ENCODE measurements at places on chromosomes 4 and X. TPM values are rescaled to one million over a fixed set of nuclear protein-coding genes. Genes with fewer than 3 reads are reported as not detected.

GPR50 gene
- not detected for total RNA-seq

HDAC8 gene
- 23.3 TPM for total RNA-seq

AKAP17A gene
- 30.5 TPM for total RNA-seq

RCHY1 gene
- 19.1 TPM for total RNA-seq

ZFP42 gene
- not detected for total RNA-seq

NAA15 gene
- 23.7 TPM for total RNA-seq

GRCh38 chr4:24328310-24328709, 256.0 kb downstream of the DHX15 start:
- DNase-seq, result no peak

GRCh38 chrX:106170318-106170717, 2.2 kb downstream of the PWWP3B start:
- no peak for DNase-seq

- DNase-seq, result no peak
These were observed 23.0 kb upstream of the LIMCH1 start for GRCh38 chr4:41514766-41515481.

DNA sequence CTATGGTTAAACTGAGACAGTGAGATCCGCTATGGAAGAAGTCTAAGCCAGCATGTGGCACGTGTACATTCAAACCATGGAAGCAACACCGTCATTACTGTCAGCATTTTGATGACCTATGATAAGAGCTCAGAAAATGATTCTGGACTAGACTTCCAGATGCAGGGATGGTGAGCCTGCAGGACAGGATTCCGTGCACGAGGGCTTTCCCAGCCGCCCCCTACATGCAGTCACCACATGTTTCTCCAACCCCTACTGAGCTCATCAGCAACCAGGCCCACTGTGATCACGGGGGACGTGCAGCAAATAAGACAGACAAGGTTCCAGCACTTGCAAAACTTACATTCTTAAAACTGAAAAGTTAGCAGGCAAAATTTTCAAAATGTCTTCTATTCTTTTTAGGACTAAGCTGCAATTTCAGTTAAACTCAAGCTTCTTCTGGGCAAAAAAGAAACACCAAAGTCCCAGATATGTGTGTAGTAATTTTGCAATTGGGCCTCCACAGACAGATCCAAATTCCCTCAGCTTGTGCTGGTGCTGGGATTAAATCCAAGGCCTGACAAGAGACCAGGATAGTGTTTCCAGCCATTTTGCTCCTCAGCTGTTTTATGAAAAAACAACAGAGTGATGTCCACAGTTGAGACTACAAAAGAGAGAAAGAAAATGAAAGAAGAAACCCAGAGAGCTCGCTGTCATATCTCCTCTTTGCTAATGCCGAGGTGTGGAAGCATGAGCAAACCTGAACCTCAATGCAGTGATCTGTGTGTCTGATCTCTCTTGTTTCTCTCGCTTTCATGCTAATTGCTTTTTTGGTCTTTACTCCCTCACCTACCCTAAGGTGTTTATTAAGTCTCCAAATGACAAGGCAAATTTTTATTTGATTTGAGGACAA, 118.2 kb downstream of the AFAP1 start:
- DNase-seq, result no peak

DNA sequence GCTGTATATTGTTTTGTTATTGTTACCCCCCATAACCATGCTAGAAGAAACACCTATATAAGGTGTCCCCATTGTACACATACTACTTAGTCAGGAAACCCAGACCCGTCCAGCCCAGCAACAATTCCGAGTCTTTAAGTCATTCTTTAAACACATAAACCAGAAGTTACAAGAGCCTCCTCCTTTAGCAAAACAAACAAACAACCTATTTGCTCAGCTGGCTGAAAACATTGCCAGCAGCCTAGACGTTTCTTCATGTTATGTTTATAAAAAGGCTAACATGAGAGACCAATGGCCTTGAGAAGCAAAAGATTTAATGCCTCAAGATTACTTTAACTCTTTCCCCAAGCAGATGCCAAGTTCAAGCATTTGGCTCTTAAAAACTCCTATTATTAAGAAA, 1.4 kb downstream of the ACOX3 start:
- DNase-seq, result no peak

DNA sequence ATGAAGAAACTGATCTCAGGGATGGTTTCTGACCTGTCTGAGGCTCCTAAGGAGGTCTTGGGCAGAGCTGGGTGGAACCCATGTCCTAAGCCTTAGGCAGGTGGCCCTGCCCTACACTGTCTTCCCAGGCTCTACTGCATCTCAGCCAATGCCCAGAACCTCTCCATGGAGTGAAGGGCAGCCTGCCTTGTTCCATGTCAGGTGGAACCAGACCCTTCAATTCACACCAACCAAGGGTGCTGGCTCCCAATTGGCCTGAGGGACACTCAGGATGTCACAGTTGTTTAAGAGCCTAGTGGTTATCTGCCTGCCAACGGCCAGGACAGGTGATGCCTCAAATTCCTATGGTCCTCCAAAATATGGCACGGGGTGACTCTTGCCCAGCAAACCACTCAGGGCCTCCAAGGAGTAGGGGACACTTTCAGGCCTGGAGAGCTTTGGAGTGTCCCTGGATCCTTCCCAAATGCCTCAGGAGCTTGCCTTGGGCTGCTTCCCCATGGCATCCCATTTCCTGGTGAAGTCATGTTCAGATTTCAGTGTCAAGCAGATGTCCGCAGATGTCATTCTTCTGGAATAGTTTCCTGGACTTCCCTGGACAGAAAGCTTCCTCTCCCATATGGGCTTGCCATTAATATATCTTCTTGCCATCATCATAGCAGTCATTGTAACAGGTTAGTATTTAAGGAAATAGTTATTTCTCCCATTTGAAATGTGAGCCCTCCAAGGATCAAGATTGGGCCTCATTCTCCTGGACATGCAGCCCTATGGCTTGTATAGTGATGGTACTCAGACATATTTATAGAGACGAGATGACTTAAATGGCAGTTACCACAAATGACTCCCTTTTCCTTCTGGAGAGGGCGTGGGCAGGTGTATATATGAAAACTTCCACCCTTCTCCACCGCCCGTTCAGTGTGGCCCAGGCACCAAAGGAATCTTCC, 67.1 kb downstream of the MED28 start:
- DNase-seq, result no peak

- no peak for DNase-seq
These were observed 1176.7 kb downstream of the NLGN4X start for GRCh38 chrX:5051831-5052491.

- no peak for DNase-seq
These were observed 12.8 kb upstream of the SAP30 start for GRCh38 chr4:173357939-173358338.

DNA sequence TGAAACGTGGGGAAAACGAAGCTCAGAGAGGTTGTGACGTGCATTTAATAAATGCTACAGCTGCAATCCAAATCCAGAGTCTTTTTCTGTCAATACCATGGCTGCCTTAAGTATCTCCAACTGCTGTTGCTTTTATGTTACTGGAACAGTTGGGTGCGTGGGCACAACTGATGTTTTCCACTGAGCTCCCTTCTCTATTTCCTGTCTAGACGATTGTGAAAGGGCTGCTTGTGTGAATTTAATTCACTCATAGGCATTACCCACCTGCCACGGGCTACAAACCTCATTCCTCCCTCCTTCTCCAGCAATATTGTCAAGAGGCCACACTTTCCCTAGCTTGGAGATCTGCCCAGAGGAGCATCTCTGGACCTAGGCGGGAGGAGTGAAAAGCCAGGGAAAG, 526.0 kb downstream of the MID1IP1 start:
- no peak for DNase-seq
